ENCODE measurements at places on chromosomes 7 and 10.

GRCh38 chr7:68470836-68471435 is 1127.3 kb upstream of the AUTS2 start:
- DNase-seq = no peak

- peak; percentile 98 for DNase-seq
Measured at GRCh38 chr10:126252884-126253610, 135.2 kb downstream of the ADAM12 start.

DNA sequence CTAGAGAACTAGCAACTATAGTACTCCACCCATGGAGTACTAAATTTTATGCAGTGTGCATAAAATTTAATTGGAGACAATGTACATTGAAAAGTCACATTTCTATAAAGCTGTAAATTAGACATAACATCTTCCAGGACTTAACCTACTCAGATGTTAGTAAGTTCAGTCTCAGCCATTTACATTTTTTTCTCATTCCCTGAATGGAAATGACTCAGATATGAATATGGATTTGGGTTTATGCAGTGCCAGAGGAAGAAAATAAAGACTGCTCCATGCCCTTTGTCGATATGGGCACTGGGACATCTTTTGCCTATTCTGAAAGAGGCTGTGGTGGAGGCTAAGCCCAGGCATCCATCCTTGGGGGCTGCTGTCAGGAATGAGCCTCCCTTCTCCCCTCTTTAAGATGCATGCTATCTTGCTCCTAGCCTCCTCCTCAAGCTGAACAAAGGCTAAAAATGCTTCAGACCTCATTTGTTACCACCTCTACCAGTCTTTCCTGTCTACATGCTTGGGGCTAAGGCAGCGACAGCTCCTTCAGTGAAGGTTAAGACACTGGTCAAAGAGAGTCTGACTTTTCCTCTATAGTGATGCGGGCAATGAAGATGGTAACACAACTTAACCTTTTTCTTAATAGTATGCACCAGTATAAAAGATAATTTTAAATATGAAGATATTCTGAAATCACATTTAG is 486.8 kb upstream of the ANKRD30A start:
- no peak for DNase-seq

DNA sequence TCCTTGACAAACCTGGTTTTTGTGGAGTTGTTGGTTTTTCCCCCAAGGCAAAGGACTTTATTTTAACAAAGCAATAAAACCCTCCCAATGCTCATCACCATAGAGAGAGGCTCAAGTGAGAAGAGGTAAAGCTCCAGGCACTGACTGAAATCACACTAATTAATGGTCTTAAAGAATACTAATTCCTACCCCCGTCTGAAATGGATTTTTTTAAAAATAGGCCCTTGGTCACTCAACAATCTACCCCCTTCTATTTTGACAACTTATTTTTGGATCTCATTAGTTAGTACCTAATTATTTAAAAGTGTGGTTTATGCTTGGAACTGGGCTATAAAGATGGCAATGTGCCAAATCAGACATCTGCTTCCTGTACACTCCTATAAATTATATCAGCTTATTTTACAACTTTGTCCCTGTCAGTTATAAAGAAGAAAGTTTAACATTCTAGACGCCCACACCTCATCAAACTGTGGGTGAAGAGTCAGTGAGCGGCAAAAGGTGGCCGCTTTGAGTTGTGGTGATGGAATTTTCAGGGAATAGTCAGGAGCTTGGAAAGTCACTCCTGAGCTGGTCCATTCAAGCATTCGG is 10.6 kb downstream of the GLI3 start:
- peak; percentile 21 for DNase-seq

- DNase-seq = no peak
Measured at GRCh38 chr7:150949564-150949963, 28.6 kb downstream of the KCNH2 start.

DNA sequence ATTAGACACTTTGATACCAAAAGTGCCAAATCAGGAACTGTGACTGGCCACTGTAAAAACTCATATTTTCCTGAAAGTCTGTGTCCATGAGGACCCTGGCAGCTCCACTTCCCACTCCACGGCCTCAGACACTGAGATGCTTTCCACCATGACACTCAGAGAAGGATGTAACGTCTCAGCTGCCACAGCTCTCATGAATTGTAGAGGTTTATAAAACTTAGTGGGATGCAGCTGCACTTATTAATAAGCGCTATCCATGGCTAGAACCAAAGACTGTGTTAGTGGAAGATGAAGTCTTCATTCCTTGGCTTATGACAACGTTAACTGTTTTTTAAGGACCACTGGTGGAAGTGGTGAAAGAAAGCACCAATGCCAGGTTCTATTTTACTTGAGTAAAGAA is 121.0 kb downstream of the ITIH5 start:
- no peak for DNase-seq

DNA sequence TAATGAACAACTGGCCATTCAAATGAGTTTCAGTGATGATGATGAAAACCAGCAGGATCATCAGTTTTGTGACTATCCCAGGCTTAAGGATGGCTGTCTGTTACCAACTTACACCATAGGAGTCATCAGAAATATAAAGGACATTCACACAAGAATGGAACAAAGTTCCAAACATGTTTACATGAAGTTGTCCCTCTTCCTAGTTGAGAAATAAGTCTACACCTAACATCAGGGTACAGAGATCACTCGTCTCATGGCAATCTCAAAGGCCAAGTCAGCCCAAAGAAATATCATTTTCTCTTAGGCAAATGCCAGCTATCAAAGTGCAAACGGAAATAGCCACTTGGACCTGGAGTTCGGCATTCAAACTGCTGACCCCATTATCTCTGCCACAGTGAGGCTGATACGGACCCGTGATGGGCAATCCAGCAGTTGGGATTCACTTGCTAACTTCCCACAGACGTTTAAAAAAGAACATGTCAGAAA is 53.0 kb downstream of the CREB3L2 start:
- no peak for DNase-seq

- DNase-seq = no peak
Measured at GRCh38 chr10:124658591-124659242, 85.5 kb downstream of the FAM53B start.

- no peak for DNase-seq
Measured at GRCh38 chr10:60093317-60093716, 187.0 kb upstream of the CCDC6 start.

DNA sequence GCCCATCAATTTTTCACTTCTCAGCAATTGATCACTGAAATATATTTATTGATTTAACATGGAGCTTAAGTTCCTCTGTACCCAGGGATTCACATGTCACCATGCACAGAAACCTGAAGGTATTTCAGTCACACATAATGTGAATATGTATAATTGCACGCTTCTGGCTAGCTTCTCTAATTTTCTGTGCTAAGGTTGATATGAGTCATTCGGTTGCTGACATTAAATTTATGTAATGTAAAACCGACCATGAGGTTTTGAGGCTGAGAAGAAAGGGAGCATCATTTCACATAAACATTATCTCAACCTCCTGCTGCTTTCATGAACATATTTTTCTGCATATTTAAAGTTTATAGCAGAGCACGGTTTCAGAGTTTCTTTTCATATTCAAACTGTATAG is 381.0 kb upstream of the TPK1 start:
- no peak for DNase-seq

DNA sequence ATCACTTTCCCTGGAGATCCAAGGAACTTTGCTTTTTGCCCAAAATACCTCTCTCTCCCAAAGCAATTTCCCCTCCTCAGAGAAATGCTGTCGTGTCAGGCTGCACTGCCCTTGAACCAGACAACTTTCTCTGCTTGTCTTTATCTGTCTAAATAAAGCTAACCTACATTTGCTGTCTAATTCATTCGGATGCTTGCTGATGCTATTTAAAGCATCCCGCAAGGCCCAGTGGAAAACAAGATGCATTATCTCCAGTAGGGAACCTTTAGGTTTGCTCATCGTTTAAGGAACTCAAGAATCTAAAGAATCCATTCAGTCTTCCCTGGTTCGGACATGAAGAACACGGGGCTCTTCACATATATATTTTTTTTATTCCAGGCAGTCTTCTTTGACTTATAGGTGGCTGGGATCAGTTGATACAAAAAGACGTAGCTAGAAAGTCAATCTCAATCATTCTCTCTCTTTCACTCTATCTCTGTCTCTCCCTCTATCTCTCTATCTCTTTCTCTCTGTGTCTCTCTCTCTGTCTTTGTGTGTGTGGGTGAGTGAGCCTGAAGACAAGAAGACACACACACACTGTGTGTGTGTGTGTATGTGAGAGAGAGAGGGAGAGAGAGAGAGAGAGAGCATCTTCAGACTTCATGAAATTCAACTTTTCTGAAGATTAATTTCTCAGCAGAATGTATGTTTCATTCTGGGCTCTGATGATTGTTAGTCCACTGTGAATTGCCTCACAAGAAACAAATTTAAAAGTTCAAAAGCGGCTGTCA is 92.8 kb upstream of the MKLN1 start:
- peak; percentile 24 for DNase-seq

- no peak for DNase-seq
Measured at GRCh38 chr7:50353201-50353600, 48.7 kb downstream of the IKZF1 start.

- no peak for DNase-seq
Measured at GRCh38 chr7:45399069-45399468, 175.1 kb upstream of the ADCY1 start.

GRCh38 chr10:11447586-11447985 is 163.9 kb downstream of the USP6NL start:
- no peak for DNase-seq

- DNase-seq = no peak
Measured at GRCh38 chr10:97096261-97097083, 89.3 kb downstream of the SLIT1 start.

DNA sequence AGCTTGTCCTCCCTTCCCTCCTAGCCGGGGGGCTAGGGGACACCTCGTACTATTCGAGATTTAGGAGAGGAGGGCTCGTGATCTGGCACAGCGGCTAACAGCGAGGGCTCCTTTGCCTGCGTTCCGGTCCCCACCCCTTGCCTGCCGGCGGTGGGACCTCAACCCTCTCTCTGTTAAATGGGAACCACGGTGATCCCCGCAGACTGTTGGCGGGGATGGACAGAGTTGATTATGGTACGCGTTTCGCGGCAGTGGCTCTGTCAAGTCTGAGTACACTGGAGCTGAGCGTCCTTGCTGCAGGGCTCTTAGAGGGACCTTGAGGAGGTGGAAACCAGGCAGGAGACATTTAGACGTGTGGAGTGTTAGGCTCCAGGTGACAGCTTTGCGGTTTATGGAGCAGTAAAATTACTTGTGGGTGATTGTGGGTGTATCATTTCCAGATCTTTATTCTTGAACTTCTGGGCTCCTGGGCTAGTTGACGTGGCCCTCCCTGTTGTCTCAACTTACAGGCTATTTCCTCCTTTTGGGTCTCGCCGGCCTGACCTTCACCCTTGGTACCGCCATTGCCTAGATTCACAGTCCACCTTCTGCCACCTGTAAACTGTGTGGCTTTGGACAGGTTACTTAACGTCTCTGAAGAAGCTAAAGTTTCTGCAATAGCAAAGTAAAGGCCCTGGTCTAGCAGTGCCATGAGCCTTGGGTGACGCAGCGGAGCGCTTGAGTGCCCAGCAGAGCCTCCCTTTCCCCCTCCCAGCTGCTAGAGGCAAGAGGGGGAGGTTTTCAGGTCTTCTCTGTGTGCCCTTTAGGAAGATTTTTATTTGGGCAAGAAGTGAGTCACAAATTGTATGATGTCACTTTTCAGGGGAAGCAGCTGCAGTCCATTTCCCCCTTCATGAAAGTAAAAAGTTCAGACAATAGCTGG is 739 bp downstream of the CASP7 start:
- peak; percentile 64 for DNase-seq

DNA sequence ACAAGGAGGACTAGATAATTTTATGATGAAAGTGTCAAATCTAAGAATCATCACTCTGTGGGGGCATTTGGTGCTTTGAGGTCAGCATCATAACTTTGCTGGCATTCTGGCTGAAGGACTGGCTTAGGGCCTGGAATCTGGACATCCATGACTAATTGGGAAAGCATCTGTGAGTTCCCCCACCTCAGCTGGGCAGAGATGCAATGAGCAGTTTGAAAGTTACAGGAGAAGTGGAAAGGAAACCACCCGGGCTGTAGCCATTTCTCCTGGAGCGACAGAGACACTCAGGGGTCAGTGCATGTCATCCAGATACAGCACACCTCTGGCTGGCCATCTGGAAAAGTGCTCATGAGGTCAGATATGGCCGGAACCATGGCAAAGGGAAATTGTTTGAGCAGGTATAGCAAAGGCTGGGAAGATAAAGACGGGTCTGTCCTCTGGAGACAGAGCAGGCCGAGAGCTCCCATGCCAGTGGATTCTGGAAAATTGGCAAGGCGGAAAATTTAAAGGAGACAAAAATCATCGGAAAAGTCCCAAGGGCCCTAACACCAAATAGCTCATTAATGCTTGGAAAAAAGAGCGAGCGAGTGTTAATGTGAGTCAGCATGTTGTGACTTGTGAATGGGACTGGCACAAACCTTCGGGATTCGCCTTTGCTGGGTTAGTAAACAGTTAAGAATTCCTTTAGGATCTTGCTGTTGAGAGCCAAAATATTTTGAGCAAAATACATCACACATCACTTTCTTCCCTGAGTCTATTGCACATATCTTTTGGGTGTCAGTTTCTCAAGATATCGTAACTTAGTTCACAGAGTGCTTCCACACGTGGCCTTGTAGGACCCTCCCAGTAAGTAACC is 188.4 kb upstream of the AGK start:
- DNase-seq = peak; percentile 80

- no peak for DNase-seq
Measured at GRCh38 chr10:13913897-13914296, 327.1 kb downstream of the PRPF18 start.

GRCh38 chr7:141263983-141264382 is 190.1 kb downstream of the TMEM178B start:
- no peak for DNase-seq

DNA sequence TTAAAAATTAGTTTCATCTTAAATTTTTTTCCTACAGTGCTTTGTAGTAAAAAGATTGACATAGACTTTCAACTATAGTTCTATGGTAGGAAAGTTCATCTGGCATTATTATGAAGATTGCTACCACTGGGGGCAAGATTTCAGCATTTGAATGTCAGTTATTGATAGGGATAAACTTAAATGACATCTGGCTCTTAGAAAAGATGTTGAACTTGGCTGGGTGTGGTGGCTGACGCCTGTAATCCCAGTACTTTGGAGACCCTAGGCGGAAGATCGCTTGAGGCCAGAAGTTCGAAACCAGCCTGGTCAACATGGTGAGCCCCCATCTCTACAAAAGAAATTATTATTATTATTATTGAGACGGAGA is 1.4 kb upstream of the TRA2A start:
- no peak for DNase-seq
